DMS79 (cell line): ENCODE measurements at places on chromosomes 4 and X.

- no peak for DNase-seq
Observed at GRCh38 chr4:173415092-173415491, 16.2 kb upstream of the SCRG1 start.

DNA sequence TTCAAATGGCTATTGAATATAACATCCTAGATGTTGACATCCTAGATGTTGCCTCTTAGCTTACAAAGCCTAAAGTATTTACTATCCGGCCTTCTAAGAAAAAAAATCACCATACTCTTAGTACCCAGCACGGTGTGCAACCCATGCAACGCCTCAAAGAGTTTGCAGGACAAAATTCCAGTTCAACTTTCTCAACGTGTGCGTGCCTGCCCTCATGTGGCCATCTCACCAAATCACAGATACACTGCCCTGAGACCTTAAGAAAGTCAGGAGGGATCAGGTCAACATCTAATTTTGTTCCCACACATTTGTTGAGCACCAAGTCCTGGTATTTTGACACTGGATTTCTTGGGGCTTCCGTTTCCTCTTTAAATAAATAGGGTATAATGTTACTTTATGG is 68.3 kb downstream of the CRMP1 start:
- no peak for DNase-seq

GRCh38 chr4:52780206-52780605 is 29.0 kb upstream of the ERVMER34-1 start:
- DNase-seq: no peak

DNA sequence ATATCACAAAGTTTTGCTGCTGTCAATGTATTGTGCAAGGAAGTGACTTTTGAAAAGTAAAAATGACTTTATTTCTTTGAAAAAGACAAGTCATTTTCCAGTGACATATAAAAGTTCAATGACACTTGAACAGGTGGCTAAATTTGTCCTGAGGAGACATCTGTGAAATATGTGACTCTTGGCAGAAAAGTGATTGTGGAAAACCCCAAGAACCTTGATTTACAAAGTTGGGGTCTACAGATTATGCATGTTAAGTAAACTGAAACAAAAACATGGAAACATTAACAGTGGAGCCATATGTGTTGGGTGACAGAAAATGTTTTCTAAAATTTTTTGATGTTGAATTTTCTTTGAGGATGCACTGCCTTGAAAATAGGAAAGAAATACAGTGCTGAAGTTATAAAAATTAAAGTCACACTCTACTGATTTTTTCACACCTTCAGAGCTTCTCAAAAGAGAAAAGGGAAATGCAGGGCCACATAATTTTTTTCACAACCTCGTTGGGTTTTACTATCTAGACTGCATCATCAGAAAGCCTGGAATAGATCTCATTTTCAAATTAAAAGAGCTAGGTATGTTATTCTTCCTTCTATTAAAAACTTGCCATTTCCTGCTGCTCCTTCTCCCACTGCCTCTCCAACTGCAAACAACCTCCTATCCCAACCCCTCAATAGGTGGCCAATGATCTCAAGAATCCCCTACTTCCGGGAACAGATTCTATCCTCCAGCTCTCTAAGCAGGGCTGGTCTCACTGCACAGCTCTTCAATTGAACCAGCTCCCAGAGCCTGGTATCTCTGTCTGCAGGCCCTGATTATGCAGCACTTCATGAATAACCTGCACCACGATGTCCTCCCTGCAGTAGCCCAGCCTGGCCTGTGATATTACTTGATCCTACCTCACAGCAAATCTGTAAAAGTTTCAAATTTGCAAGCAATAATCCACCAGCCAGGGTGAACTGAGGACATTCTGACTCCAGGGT is 570.8 kb upstream of the CPEB2 start:
- DNase-seq: no peak

DNA sequence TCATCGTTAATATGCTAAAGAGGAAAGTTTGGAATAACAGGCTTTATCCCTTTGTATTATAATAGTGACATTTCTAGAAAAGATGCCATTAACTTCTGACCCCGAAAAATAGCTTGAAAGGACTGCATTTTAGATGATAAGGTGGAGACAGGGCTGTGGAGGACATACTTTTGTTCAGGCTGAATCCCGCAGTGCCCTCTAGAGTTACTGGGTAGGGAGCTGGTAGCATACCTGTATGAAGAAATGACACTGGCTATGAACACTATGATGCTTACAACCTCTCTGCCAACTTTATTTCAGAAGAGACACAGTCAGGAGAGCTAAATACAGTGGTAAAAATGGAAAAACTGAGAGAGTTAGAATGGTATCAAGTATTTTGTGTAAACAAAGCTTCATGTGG is 8.1 kb downstream of the IL1RAPL1 start:
- no peak for DNase-seq

DNA sequence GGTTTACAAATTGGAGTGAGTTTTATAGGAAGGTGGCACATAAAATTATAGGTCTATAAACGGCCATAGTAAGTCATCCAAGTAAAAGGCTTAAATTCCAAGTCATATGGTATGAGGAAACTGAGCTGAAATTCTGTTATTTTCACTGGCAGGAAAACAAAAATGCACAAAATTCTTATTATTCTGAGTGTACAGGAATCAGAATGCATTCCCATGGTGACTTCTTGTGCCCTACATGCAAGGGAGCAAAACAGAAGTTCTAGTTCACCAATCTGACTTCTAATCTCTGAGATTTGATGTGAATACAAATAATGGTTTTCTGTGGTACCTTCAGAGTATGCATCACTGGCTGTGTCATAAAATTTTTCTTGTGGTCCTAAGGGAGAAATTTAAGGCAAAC is 102.9 kb downstream of the CLCN4 start:
- DNase-seq: no peak

- no peak for DNase-seq
Observed at GRCh38 chr4:86117705-86118302, 242.0 kb downstream of the MAPK10 start.

- DNase-seq: no peak
Observed at GRCh38 chr4:184102927-184103326, 114.7 kb downstream of the ENPP6 start.

- no peak for DNase-seq
Observed at GRCh38 chr4:75950213-75950815, 9.5 kb upstream of the NAAA start.

- no peak for DNase-seq
Observed at GRCh38 chr4:83651846-83652245, 115.9 kb downstream of the GPAT3 start.

- DNase-seq: no peak
Observed at GRCh38 chrX:19707246-19707871, 180.0 kb downstream of the SH3KBP1 start.

GRCh38 chr4:152041295-152041694 is 280.5 kb upstream of the GATB start:
- DNase-seq: no peak

- DNase-seq: no peak
Observed at GRCh38 chr4:87405211-87405820, 14.3 kb upstream of the HSD17B11 start.

GRCh38 chrX:129634541-129634940 is 20.2 kb downstream of the APLN start:
- no peak for DNase-seq

DNA sequence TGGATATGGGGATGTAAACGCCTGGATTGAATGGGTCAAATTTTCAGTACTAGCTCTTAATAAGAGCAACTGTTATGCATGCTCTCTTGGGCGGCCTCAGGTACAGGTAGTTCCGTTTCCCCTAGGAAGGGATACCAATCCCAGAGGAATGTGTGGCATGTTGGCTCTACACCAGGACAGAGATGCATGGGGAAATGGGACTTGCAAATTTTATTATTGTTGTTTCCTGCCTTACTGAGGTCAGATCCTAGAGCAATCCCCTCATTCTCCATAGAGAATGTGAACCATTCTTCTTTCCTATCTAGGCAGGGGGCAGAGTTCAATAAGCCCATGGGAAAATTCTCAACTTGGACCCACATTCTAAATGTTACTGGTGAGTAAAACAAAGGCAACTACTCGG is 361.8 kb upstream of the FGF16 start:
- no peak for DNase-seq

- no peak for DNase-seq
Observed at GRCh38 chrX:150508451-150509367, 59.7 kb upstream of the MTM1 start.

DNA sequence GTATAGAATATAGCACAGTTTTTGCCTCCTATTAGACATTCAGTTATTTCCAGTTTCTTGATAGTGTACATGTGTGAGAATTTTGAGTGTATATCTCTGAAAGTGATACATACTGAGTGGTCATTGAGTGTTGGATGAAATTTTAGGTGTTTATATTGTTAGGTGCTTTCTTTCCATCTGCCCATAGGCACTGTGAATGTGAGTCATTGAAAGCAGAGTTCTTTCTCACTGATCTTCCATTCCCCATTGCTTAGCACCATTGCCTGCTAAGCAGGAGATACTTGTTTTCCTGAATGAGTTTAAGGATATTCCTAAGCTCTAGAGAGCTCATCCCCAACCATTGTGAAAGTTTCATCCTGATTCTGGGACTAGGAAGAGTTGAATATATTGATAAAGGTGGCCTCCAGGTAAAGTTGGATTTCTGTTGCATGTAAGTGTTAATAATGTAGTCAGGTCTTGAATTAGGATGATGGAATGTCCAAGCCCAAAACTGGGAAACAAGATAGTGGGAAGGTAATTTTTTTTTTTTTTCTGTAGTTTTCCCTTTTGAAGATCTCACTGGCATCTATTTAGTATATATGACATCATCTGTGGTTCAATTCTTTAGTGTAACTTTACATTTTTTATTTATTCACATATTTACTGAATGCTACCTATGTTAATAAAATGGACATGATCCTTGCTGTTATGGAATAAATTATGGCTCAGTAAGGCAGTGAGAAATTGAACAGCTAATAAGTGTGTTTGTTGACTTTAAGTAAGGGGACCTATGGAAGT is 22.1 kb downstream of the UBE2K start:
- no peak for DNase-seq

- DNase-seq: no peak
Observed at GRCh38 chr4:34679228-34679627, 1565.1 kb downstream of the ARAP2 start.

DNA sequence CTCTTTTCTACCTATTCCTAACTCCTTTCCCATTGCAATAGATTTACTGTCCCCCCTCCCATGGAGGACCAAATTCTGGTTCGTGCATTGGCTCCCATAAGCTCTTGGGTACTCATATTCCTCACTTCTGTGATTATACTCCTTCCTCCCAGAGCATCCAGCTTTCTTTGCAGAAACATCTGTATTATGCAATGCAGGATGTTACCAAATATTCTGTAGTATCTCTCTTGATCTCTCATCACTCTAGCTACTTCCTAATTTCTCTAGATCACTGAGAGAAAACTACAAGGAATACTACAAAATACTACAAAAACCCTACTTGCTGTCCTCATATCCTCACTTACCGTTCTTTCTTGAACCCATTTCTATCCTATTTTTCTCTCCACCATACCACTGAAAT is 395.9 kb upstream of the HS3ST1 start:
- no peak for DNase-seq

DNA sequence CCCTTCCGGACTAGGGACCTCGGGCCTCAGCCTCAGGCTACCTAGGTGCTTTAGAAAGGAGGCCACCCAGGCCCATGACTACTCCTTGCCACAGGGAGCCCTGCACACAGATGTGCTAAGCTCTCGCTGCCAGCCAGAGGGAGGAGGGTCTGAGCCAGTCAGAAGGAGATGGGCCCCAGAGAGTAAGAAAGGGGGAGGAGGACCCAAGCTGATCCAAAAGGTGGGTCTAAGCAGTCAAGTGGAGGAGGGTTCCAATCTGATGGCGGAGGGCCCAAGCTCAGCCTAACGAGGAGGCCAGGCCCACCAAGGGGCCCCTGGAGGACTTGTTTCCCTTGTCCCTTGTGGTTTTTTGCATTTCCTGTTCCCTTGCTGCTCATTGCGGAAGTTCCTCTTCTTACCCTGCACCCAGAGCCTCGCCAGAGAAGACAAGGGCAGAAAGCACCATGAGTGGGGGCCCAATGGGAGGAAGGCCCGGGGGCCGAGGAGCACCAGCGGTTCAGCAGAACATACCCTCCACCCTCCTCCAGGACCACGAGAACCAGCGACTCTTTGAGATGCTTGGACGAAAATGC is at the start of gene WAS:
TSS of gene WAS (plus strand) at position 389 of the 572 bp plus-strand sequence. CDS start at position 444, 55 bp downstream.
- no peak for DNase-seq

DNA sequence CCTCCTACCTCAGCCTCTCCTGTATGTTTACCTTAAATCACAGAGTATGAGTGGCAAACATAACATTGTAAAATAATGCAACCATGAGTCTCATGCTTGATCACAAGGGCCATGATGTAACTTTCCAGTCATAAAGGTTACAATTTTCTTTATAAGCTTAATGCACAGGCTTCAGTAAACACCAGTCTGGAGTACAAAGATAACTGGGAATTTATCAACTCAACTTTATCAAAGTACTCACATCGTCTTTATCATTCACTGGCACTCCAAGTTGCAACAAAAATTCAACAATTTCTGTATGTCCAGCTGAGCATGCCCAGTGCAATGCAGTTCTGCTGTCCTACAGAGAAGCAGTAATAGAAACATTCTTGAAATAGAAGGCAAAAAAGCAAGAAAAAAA is 2.8 kb downstream of the PSMD10 start:
- DNase-seq: no peak

DNA sequence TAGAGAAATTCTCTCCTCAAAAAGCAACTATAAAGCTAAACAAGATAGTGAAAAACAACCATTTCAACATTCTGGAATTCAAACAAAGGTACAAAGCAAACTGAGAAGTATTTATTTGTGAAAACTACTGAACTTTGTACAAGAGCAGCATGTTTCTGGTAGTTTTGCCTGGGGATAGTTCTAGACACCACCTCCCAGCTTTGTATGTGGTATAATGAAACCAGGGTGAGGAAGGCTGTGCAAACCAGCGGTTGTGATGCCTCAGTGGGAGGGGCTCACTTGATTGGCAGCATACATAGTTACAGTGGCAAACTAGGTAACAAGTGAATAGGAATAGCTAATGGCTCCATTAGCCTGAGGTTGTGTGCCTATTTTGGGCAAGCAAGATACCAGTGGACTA is 18.6 kb upstream of the FRMD7 start:
- DNase-seq: no peak

GRCh38 chr4:44845309-44845708 is 119.0 kb upstream of the GNPDA2 start:
- no peak for DNase-seq

GRCh38 chrX:97527725-97528124 is 644.0 kb downstream of the RPA4 start:
- DNase-seq: no peak

- peak; percentile 13 for DNase-seq
Observed at GRCh38 chrX:14829643-14830042, 43.2 kb downstream of the FANCB start.

DNA sequence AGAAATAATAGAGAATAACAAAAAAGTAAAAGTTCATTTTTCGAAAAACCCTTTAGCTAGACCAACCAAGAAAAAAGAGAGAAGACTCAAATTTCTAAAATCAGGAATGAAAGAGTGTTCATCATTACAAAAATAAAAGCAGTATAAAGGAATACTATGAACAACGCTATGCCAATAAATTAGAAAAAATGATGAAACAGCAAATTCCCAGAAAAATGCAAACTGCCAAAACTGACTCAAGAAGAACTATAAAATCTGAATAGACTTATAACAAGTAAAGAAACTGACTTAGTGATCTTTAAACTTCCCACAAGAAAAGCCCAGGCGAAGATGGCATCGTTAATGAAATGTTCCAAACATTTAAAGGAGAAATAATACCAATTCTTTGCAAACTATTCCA is 3.1 kb upstream of the ZCCHC13 start:
- no peak for DNase-seq

GRCh38 chrX:93538575-93538974 is 134.8 kb downstream of the NAP1L3 start:
- no peak for DNase-seq
